Hepatocyte (in vitro differentiated cells): ENCODE measurements at places on chromosomes 5 and 9. TPM values are rescaled to one million over a fixed set of nuclear protein-coding genes. Genes with fewer than 3 reads are reported as not detected.
A peak's percentile ranks its signal among the peaks of the same experiment; 100 is the strongest.

GRCh38 chr9:128099932-128100491 is 27.5 kb downstream of the PTGES2 start:
- H3K27ac ChIP-seq: peak overlapping the region; percentile 94
- no peaks in the 10 kb centered on the region for H3K36me3 ChIP-seq
- H3K4me3 ChIP-seq: peak overlapping the region; percentile 13
- peak; percentile 11 for DNase-seq
- H3K27me3 ChIP-seq: no peaks in the 10 kb centered on the region
- peaks cover 47% of the 10 kb centered on the region for H3K4me1 ChIP-seq

DNA sequence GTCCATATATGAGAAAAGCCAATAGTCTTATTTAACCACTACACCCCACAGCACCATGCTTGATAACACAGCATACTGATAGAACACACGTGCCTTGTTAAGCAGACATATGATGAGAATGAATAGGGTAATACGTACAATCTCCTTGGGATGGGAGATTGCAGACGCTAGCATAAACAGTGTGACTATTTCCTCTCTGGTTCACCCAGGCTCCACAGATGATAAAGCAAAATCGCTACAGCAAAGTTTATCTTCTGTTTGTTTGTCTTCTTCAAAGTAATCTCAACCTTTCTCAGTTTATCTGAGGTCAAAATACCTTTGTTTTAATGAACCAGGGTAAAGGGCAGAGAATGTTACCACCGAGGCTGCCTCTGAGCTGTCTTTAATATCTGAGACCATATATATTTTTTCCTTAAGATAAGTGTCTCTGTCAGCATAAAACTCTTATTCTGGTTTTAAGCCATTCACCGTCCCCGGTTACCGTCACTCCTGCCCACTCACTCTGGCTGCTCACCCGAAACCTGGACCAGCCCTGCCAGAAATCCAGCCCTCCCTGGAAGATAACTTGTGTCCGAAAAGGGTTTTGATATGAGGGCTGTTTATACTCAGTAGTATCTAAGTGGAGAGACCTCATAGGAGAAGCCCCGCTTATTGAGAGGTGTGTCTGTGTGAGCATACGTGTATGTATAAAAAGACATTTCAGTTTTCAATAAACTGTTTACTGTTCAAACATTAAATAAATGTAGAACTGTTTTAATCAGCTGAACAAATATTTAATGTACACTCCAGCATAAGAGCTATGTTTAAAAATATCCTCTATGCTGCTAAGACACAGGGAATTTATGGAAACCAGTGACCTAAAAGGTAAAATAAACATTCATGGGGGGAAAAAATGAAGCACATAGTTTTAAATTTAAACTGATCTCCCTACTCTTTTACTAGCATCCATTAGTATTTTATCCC is 465.4 kb downstream of the RASEF start:
- no peak overlapping the region for H3K4me3 ChIP-seq
- H3K27me3 ChIP-seq: no peaks in the 10 kb centered on the region
- DNase-seq: peak; percentile 38
- peaks cover 42% of the 10 kb centered on the region for H3K4me1 ChIP-seq

GRCh38 chr5:437281-437771 is 5.7 kb upstream of the EXOC3 start:
- H3K27ac ChIP-seq: peak overlapping the region; percentile 17
- no peak overlapping the region for H3K4me3 ChIP-seq
- no peaks in the 10 kb centered on the region for H3K27me3 ChIP-seq
- peaks cover 7% of the 10 kb centered on the region for H3K4me1 ChIP-seq
- DNase-seq: no peak
- no peaks in the 10 kb centered on the region for H3K36me3 ChIP-seq

Gene BHMT2
- total RNA-seq: not detected in 2 replicates

Gene DIPK1B
- 31.7 and 33.3 TPM in 2 replicates for total RNA-seq

Gene PCDHA6
- total RNA-seq: 3.2 and 3.4 TPM in 2 replicates
